Ecto neural progenitor cell (in vitro differentiated cells): ENCODE measurements at places on chromosomes 11 and 22.

- no peak for DNase-seq
These were observed 107.3 kb downstream of the ETS1 start for GRCh38 chr11:128480066-128480465.

GRCh38 chr22:38924347-38924952 lies 33.0 kb upstream of the APOBEC3A start:
- DNase-seq: no peak

- no peak for DNase-seq
These were observed 399.4 kb downstream of the LUZP2 start for GRCh38 chr11:24896118-24896835.

- DNase-seq: no peak
These were observed 525.2 kb downstream of the OPCML start for GRCh38 chr11:133007027-133007584.

DNA sequence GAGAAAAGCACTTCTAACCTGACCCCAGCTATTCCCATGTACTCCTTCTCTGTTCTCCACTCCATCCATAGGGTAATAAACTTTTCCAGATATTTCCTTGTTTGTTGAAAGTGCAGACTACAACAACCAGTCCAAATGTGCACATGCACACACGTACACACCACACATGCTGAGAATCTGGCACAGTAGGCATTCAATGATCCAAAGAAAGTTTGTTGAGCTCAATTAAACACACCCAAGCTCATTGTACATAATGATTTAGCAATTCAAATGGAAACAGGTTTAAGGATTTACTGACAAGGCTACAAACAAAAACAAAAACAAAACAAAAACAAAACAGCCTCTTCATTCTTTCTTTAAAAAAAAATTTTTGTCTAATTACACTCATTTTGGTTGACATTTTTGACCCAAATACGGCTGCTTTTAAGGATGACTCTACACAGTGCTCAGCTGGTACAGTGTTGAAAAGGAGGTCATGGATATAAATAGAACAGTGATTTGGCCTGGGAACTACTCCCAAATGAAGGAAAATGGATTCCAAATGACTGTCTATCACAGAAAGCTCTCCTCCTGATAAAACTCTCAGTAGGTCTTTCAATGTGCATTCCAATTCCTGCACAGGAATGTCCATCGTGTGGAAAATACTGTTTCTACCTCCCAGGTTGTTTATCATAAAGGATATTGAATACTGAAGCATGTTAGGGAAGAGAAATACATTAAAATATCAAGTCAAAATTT lies 232.2 kb downstream of the GUCY1A2 start:
- no peak for DNase-seq

- DNase-seq: no peak
These were observed 642 bp upstream of the SIK2 start for GRCh38 chr11:111601636-111601978.

GRCh38 chr11:45802531-45803317 lies 2.2 kb upstream of the SLC35C1 start:
- DNase-seq: no peak

DNA sequence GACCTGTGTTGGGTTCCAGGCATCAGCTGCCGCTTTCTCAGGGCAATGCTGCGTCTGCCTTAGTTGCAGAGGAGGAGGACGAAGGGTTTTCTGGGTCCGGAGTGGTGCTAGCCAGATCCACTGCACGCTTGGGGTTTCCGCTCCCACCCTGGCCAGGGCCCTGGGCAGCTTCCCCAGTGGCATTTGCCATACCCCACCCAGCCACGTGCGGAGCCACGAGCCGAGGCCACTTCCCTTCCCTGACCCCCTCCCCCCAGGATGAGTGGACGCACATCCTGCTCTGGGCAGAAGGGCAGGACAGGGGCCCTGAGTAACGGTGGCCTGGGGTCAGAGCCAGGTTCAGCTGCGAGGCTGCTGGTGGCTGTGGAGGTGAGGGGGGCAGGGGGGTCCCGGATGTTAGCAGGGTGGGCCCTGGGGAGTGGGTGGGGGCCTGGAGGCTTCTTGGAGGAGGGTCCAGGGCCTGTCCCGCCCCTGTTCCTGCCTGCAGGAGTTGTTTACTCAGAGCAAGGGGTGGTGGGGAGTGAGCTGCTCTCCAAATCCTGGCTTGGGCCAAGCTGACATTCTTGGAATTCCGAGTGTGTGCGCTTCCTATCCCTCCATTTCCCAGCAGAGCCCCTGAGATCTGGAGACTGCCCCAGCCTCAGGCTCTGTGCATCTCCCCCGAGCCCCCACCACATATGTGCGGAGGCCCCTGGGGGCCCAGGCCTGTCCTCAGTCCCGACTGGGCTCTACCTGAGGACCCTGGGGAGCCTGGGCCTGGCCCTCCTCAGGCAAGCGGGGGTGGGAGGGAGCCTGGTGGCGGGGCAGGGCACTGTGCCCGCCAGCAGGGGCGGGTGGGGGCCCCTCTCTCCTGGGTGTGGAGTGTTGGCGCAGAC lies 1.4 kb downstream of the TSPAN4 start:
- peak; percentile 85 for DNase-seq

- DNase-seq: no peak
These were observed 36.9 kb downstream of the DGCR2 start for GRCh38 chr22:19085233-19085718.

- DNase-seq: no peak
These were observed 37.2 kb downstream of the RPS6KA4 start for GRCh38 chr11:64396079-64396591.

DNA sequence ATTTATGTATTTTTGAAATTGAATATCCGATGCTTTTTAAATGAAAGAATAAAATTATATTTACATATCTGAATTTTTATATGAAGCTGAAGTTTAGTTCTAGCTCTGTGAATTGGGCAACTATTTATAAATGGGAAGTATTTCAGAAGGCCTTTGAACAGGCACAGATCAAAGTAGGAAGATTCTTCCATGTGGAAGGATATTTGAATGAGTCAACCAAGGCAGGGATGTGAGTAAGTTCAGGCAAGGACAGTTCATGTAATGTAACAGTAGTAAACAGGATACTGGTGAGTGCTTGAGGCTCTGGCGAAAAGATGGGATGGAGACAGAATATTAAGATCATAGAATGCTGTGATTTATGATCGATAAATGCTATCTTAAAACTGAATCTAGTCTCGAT lies 417.8 kb upstream of the CCDC179 start:
- DNase-seq: no peak

- DNase-seq: peak; percentile 22
These were observed 121.6 kb downstream of the BUD13 start for GRCh38 chr11:116651098-116651736.

DNA sequence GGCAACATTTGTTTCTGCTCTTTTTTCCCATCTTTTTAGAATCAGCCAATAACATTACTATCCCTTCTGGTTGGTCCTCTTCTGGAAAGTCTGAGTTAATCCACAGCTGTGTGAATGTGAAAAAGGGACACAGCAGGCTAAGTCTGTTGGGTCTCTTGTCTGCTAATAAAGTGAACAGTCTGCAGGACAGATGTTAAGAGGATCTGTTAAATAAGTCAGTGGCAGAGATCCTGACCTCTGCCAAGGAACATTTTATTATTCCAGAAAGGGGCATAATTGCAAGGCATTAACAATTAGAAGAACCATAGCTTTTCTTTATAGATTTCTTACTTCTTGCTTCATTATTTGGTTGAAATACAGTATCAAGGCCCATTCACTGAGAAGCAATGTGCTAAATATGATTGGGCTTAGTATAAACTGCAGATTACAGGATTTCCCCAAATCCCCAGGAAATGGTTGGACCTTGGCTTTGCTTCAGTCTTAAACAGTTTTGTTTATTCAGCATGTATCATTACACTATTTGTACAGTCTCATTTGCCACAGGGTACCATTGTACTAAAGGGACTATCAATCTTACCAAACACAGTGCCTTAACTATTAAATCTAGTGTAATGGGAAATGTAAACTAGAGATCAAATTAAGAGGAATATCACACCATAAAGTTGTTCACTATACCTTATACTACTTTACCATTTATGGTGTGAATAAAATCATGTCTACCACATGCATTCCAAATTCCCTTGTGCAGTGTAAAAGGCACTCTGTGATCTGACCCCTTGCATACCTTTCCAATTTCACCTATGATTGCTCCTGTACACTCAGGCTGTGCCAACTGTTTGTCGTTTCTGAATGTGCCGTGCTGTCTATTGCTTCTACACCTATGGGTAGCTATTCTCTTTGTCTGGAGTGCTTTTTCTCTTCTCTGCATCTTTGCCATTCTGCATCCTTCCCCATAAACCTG lies 274.0 kb downstream of the SOX6 start:
- no peak for DNase-seq

DNA sequence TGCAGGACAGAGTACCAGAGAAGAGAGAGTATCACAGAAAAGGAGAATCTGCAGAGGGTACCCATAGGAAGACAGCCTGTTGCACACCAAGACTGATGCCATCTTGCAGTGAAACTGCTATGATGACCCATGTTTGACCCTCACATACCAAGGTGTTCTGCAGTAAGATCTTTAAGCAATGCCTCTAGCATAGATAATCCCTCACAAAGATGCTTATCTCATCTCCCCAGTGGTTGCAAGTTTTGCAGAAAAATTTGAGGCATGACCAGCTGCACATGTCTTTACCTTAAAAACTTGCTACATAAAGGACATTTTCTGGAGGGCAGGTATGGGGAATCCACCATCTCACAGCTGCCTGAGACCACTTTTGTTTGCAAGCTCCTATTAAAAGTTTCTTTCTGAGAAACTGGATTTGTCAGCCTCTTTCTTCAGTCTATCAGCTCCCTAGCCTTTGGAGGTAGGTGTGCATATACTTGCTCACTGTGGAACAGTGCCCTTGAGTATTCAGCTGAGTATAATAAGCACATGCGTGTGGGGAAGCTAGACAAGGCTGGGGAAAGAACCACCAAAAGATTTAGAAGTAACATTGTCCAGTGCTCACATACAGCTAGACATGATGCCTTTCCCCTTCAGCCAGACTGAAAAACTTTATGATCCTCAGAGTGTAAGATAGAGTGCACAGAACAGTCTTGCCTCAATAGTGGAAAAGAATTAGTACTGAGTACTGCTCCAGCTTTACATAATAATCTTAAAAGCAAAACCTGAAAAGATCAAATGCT lies 100.3 kb upstream of the TEAD1 start:
- DNase-seq: no peak

GRCh38 chr11:74011360-74012073 lies 2.6 kb upstream of the UCP3 start:
- no peak for DNase-seq

DNA sequence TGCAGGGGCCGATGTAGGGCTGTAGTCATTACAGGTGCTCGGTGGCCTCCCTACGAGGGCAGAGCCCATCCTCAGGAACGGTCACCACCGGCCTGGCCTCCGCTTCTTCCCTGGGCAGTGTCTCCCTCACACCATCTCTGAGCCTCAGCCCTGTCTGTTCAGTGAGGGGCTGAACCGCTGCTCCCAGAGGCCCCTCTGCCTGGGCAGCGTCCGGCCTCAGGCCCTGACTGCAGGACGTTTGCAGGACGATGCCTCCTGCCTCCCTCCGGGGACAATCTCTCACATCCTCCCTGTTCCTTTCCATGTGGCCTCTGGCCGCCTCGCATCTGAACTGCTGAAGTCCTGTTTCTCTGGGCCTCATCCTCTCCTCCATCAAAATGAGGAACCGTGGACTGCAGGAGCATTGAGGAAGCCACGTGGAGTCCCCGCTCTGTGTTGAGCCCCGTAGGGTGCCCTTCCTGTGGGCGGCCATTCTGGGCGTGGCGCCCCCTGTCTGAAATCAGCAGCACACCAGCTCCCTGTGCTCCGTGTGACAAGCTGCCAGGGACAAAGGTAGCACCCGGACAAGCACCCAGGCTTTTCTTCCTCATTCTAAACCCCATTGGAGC lies 933.5 kb downstream of the BRD1 start:
- DNase-seq: peak; percentile 47

DNA sequence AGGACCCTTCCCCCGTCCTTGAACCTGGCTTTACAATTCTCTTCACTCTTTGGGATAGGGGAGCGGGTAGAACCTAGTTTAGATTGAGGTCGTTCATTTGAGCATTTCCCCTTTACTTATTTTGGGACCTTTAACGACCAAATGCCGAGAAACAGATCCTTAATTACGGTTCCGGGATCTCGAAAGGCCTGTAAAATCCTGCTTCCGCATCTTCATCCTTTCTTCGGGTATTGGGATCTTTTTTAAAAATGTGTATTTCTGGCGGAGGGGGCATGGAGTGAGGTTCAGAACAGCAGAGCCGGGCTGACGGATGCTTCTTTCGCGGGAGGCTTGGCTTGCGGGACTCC lies 395 bp upstream of the HIPK3 start:
- DNase-seq: no peak

DNA sequence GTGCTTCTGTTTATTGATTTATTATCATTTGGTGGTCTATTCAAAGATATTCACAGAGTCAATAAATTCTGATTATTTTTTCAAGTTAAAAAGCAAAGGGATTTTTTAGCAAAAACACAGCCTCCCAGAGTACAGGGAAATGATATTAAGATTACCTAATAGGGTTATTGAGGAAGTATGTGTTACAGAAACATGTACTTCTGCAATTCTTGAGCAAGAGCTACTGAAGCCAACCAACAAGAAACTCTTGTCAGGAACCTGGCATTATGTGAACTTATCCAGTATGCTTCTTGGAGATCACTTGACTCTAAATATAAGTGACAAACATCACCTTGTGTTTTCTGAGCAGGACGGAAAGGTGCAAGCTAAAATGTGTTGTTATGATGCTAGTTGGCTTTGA lies 42.0 kb upstream of the CARD18 start:
- DNase-seq: no peak

- no peak for DNase-seq
These were observed 684.4 kb downstream of the NTM start for GRCh38 chr11:132054822-132055221.

- DNase-seq: no peak
These were observed 41.6 kb upstream of the UCP3 start for GRCh38 chr11:74050465-74050864.

DNA sequence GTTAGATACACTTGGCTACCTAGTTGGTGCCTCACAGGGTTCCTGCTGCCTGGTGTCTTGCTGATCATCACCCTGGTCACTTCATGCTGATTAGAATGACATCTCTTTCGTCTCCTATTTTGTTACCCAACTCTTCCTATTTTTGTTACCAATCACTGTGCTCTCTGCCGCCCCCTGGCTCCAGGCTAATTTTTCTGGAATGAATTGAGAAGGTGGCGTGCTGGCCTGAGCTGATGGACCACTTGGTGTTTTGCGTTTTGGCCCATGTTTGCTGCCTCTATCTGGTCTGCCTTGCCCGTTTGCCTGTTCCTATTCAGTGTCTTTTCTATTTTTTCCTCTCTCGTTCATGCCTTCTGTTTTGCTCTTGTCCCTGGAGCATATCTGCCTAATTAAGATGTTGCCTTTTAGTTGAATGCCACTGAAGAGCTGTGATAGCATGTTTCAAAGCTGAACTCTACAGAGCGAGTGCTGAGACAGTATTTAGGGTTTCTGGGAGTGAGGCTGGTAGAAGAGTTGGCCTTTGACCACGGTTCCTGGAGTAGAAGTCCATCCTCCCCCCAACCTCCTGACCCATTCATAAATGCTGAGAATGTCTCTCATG lies 5.9 kb upstream of the ATF4 start:
- no peak for DNase-seq

DNA sequence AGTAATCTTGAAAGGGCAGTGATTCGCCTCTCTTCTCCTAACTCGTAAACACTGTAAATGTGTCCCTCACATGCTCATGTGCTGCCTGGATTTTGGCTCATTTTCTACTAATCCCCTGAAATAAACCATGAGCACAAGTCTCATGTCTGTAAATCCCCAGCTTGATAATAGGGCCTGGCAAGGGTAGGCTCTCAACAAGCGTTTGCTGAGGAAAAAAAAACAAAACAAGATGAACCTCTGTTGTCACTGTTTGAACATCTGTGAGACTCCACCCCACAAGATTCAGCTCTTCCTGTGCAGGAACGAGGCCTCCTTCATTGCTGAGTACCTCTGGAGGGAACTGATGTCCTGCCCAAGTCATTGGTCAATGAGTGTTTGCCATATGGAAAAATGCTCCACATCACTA lies 4.5 kb upstream of the CYB5R2 start:
- DNase-seq: no peak
